Panc1 (cell line): ENCODE measurements at places on chromosomes 11 and 22.
A peak's percentile ranks its signal among the peaks of the same experiment; 100 is the strongest.

DNA sequence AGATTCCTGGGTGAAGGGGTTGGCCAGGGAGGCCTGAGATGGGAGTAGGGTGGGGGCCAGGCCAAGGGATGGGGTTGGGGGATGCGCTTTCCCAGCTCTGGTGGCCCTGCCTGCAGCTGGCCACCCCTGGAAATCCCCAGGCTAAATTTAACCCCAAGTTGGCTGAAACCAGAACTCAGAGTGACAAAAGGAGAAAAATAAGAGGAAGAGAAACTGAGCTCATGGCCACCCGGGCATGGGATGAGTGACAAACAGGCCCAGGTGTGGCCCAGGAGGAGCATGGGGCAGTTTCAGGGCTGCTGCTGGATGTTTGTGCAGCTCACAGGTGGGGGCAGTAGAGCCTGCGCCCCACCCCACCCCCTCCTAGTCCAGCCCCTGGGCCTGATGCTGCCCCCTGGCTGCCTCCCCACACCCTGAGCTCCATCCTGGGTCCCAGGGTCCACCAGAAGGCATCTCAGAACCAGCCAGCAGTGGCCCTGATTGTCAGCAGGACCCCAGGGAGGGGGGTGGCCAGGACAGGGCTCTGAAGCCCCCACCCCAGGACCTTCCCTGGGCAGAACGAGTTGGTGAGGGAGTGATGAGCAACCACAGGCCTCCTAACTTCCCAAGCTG is 48.0 kb downstream of the IGLL5 start:
- H3K4me1 ChIP-seq, result no peaks in the 10 kb centered on the region
- no peak for DNase-seq
- H3K27me3 ChIP-seq, result no peaks in the 10 kb centered on the region
- H3K36me3 ChIP-seq, result no peaks in the 10 kb centered on the region
- no peak overlapping the region for H3K27ac ChIP-seq
- no peak overlapping the region for H3K4me3 ChIP-seq

- H3K4me1 ChIP-seq, result no peaks in the 10 kb centered on the region
- peaks cover 29% of the 10 kb centered on the region for H3K27me3 ChIP-seq
- no peak for DNase-seq
- no peak overlapping the region for H3K27ac ChIP-seq
- no peaks in the 10 kb centered on the region for H3K36me3 ChIP-seq
Measured at GRCh38 chr11:36361901-36362391, 65.9 kb downstream of the PRR5L start.

DNA sequence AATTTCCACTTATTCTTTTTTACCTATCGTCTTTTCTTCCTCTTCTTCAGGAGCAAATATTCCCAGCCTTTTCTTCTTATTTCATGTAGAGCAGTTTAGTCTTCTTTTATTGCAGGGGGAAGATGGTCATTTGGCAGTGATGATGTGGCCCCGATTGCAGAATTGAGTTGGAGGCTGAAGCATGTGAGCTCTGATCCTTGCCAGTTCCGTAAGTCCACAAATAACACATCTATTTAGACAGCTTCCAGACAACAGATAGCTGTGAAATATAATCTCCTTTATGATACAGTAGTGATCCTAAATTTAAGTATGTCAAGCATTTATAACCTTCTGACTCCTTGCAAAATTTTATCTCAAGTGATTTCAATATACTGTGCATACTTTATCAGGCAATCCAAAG is 27.5 kb downstream of the REXO2 start:
- no peak overlapping the region for H3K4me3 ChIP-seq
- H3K27me3 ChIP-seq, result no peaks in the 10 kb centered on the region
- no peaks in the 10 kb centered on the region for H3K36me3 ChIP-seq
- no peaks in the 10 kb centered on the region for H3K4me1 ChIP-seq
- DNase-seq, result no peak

DNA sequence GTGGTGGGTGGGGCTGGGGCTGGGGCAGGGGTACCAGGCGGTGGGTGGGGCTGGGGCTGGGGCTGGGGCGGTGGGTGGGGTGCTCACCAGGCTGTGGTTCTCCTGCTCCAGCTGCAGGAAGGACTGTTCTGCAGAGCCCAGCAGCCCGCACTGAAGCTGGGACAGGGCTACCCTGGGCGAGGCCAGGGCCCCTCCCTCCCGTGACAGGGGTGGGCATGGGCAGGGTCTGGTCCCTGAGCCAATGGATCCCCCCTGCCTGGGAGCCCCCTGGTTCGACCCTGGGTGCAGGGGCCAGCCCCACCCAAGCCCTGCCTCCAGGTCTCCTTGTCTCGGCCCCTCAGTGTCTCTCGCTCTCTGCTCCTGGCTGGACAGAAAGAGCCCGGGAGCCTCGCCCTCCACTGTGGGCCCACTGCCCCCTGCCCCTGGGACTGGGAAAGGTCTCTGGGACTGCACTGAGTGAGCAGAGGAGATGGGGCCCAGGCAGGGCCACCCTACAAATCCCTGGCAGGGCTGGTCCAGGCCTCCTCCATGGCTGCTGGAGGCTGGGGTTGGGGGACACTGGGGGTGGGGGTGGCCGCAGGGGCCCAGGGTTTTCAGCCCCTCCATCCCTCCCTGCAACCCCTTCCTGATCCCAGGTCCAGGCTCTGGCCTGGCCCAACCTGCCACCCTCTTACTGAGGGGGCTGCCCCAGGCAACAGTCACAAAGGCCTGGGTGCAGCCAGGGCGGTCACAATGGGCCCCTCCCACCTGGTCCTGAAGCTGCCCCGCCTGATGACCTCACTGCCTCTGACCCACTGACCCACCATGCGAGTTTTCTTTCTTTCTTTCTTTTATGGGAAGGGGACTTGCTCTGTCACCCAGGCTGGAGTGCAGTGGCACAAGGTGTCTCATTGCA is at the start of gene CCDC188:
CCDC188 (minus strand) TSS at position 675 of the 895 bp plus-strand sequence; CDS start at position 606, 69 bp downstream.
- no peaks in the 10 kb centered on the region for H3K27me3 ChIP-seq
- DNase-seq, result no peak
- H3K36me3 ChIP-seq, result no peaks in the 10 kb centered on the region

- H3K4me1 ChIP-seq, result peaks cover 3% of the 10 kb centered on the region; the same call in 1 of the 2 replicates
- H3K36me3 ChIP-seq, result no peaks in the 10 kb centered on the region
- H3K27me3 ChIP-seq, result no peaks in the 10 kb centered on the region
- peak; percentile 82 for DNase-seq
- peak overlapping the region; percentile 79; the same call in 1 of the 2 replicates for H3K27ac ChIP-seq
- peak overlapping the region; percentile 82 for H3K4me3 ChIP-seq
Measured at GRCh38 chr22:43090130-43090789, 1.1 kb upstream of the TTLL1 start.

DNA sequence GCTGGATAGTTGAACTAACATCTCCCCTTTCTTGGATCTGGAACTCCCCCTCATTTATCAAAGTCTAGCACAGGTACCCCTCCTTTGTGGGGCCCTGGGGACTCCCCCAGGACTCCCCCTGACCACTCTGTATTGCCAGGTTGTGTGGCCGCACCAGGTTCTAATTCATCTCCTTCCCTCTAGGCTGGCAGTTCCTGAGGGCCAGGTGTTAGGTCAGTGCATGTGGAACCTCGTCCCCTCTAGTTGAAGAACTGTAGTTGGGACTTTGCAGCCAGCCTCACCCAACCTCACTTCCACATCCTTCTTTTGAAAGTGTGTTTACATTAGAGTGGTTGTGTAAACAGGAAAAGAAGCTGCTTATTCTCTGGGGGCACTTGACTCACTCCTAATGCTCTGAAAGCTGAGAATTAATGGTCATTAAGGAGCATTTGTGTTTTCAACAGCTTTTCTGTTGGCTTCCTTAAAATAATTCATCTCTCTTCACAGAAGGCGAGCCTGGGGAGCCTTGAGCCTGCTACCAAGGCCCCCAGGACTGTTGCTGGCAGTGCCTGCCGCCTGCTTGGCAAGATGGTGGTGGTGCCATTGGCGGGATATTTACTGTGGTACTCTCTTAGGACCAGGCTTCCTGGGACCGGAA is 11.8 kb downstream of the UPB1 start:
- no peak for DNase-seq
- H3K36me3 ChIP-seq, result no peaks in the 10 kb centered on the region
- H3K4me3 ChIP-seq, result no peak overlapping the region
- no peak overlapping the region for H3K27ac ChIP-seq

DNA sequence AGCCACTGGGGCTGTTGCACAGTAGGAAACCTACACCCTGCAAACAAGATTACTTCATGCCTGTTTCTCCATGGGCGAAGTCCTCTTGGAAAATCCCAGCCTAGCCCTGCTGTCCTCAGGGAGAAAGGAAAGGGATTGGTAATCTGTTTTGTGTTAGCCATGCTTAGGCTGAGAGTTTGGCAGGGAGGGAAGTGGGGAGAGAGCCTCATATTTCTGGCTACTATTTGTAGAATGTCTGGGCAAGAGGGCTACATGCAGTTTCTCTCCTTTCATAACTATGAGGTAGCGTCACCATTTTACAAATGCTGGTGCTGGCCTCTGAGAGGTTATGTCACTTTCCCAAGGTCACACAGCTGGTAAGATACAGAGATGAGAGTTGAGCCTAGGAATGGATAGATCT is 737 bp upstream of the MFRP start:
- H3K4me1 ChIP-seq, result no peaks in the 10 kb centered on the region
- H3K27me3 ChIP-seq, result no peaks in the 10 kb centered on the region
- H3K4me3 ChIP-seq, result no peak overlapping the region
- no peak overlapping the region for H3K27ac ChIP-seq
- no peak for DNase-seq
- H3K36me3 ChIP-seq, result no peaks in the 10 kb centered on the region

DNA sequence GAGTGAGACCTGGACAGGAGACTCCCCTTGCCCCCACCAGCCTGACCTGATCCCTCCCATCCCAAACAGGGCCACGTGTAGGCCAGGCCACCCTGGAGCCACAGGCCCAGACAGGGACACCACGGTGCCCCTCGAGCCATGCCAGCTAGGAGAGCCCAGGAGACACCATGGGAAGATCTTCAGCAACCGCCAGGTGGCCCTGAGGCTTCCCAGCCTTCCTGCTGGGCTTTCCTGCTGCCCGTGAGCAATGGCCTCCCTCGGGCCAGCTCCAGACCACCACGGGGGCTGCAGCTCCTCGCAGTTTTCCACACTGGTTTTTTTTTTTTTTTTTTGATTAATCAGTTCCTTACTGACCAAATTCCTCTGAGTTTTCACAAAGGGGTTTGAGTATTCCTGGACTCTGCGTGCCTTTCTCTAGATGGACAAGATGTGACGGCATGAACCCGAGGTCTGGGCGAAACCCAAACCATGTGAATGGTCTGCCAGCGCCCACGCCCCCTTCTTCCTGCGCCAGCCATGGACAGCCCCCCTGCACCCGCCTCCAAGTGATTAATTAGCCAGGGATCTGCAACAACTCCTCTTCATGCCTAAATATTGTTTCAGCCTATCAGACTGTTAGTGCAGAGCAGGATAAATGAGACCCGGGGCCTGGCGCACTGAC is 40.9 kb downstream of the TBX1 start:
- DNase-seq, result no peak
- no peaks in the 10 kb centered on the region for H3K36me3 ChIP-seq
- H3K4me3 ChIP-seq, result no peak overlapping the region
- H3K27ac ChIP-seq, result no peak overlapping the region
- H3K4me1 ChIP-seq, result peaks cover 4% of the 10 kb centered on the region
- H3K27me3 ChIP-seq, result no peaks in the 10 kb centered on the region

- H3K4me3 ChIP-seq, result no peak overlapping the region
- H3K27me3 ChIP-seq, result peaks cover 2% of the 10 kb centered on the region; the same call in 1 of the 2 replicates
- no peak for DNase-seq
- H3K4me1 ChIP-seq, result no peaks in the 10 kb centered on the region
- no peaks in the 10 kb centered on the region for H3K36me3 ChIP-seq
Measured at GRCh38 chr11:8218409-8218808, 45.3 kb downstream of the LMO1 start.

- H3K36me3 ChIP-seq, result peaks cover 7% of the 10 kb centered on the region; the same call in 1 of the 2 replicates
- no peaks in the 10 kb centered on the region for H3K27me3 ChIP-seq
- H3K4me1 ChIP-seq, result no peaks in the 10 kb centered on the region
- no peak overlapping the region for H3K27ac ChIP-seq
- no peak for DNase-seq
- no peak overlapping the region for H3K4me3 ChIP-seq
Measured at GRCh38 chr11:76465701-76466100, 20.9 kb downstream of the EMSY start.

DNA sequence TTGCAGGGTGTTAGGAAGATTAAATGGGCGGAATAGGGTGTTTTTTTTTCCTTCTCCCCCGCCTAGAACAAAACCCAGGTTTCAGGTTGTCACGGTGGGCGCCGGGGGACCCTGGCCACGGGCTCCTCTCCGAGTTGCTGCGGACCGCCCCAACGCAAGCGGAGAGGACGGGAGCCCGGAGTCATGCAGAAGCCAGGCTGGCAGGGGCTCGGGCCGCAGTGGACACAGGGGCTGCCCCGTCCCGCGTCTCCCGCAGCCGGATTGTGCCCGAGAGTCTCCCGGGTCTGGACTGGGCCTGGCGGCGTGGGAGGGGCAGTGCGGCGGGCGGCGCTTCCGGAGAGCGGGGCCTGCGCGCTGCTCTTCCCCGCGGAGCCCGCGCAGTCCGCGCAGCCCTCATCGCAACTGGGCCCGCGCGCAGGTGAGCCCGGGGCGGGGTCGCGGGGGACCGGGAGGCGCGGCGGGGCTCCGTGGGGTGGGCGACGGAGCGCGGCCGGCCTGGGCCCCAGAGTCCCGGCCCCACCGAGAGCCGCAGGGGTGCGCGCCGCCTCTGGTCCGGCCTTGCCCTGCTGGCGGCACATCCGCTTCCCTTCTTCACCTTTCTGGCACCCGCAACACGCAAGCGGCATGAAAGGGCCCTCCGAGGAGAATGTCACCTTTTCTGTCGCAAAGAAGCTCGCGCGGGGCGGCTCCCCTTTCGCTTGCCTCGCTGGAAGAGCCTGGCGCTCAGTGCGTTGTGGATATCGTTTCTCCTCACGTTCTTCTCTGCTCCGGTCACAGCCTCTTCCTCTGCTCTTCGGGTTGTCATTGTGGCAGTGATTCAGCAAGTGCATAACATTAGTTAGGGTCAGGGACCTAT is at the start of gene TIRAP:
TIRAP (plus strand) TSS at position 358 of the 856 bp plus-strand sequence. CDS start 7,802 bp downstream, outside the sequence.
- H3K4me3 ChIP-seq, result peak within 1 kb of the TSS; percentile 97
- H3K27me3 ChIP-seq, result no peaks in the 10 kb centered on the region
- peak within 1 kb of the TSS; percentile 88 for H3K27ac ChIP-seq
- H3K36me3 ChIP-seq, result peaks cover 3% of the 10 kb centered on the region; the same call in 1 of the 2 replicates

GRCh38 chr22:35727436-35727835 is 9.8 kb downstream of the APOL5 start:
- H3K27ac ChIP-seq, result no peak overlapping the region
- DNase-seq, result no peak
- no peaks in the 10 kb centered on the region for H3K27me3 ChIP-seq
- H3K4me3 ChIP-seq, result no peak overlapping the region

DNA sequence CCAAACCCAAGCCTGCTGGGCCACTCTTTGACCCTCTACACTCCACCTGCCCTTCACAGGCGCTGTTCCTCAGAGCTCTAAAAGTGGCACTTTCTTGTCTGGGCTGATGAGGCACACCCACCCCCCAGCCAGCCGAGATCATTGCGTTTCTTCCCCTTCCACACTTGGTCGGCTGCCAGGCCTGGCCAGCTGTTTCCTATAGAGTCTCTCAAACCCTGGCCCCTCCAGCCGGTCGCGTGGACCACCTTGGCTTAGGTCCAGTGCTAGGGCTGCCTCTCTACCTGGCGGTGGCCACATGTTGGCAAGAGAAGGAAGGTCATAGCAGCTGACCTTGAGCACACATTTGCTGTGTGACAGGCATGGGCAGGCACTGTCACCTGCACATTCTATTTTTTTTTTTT is 60.6 kb downstream of the PPP6R2 start:
- H3K27ac ChIP-seq, result no peak overlapping the region
- DNase-seq, result no peak
- H3K36me3 ChIP-seq, result no peaks in the 10 kb centered on the region; the same call in 1 of the 2 replicates
- no peak overlapping the region for H3K4me3 ChIP-seq
- no peaks in the 10 kb centered on the region for H3K4me1 ChIP-seq

- H3K4me1 ChIP-seq, result no peaks in the 10 kb centered on the region
- no peaks in the 10 kb centered on the region for H3K36me3 ChIP-seq
- no peak overlapping the region for H3K27ac ChIP-seq
- peak; percentile 59 for DNase-seq
- H3K27me3 ChIP-seq, result peaks cover 15% of the 10 kb centered on the region
Measured at GRCh38 chr11:19027829-19028595, 32.5 kb downstream of the MRGPRX2 start.
